Fibroblast of lung (primary cell): ENCODE measurements at places on chromosomes 6 and 20. TPM values are rescaled to one million over a fixed set of nuclear protein-coding genes. Genes with fewer than 3 reads are reported as not detected.

The GSTA2 gene
- not detected in 2 replicates for polyA plus RNA-seq

GRCh38 chr20:17895641-17896171 lies 72.9 kb downstream of the SNX5 start:
- DNase-seq: no peak

DNA sequence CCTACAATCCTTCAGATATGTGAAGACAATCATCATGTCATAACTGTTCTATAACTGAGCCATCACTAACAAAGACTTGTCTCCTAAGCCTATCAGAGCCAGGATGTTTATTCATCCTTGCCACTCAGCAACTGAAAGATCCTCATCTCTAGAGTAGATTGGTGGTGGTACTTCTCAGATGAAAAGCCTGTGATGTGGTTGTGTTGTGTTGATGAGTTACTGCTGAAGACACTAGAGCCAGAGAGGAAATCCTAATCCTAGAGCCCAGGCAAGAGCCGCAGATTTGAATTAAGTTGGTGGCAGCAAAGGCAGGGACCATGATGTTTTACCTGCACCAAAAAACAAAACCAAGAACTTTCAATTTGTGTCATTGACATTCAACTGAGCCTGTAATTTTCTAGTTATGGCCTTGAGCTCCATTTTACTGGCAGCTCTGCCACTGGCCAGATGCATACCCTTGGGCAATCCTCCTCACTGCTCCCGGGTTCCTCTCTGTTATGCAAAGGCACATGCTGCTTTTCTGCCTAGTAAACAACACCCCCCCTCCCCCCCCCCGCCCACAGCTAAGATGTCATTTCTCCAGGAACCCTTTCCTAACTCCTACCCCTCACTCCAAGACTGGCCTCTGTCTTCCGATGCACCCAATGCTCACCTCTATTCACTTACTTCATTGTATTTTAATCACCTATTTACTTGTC lies 50.2 kb upstream of the REV3L start:
- DNase-seq: no peak

The UNC5CL gene
- 0.01 TPM in 1 of 2 replicates, not detected in the other for polyA plus RNA-seq

DNA sequence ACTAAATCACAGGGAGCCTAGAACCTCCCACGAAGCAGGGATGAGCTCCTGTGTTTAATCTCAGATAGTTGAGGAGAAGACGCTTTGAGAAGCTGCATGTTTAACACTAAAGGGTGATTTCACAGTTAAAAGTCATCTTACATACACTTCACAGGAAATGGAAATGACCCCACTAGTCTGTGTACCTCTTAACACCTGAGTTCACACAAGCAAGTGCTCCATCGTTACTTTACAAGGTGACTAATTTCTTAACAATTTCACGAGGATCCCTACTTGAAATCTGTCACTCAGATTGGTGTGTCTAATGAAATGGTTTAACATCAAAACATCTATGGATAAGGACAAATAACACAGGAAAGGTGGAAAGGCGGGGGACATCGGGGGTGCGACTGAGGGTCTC lies 93.8 kb upstream of the RPS6KA2 start:
- DNase-seq: no peak

- DNase-seq: no peak
These were observed 187.6 kb upstream of the RIMS1 start for GRCh38 chr6:71698702-71699101.

- DNase-seq: no peak
These were observed 113.6 kb upstream of the SLC22A16 start for GRCh38 chr6:110589865-110590513.

The POPDC3 gene
- polyA plus RNA-seq: 18.1 and 18.6 TPM in 2 replicates

GRCh38 chr6:102813489-102814275 lies 1420.2 kb downstream of the GRIK2 start:
- no peak for DNase-seq

The FBXO5 gene
- polyA plus RNA-seq: 11.7 and 26.1 TPM in 2 replicates

The LY6G5B gene
- polyA plus RNA-seq: 2.8 and 2.9 TPM in 2 replicates

DNA sequence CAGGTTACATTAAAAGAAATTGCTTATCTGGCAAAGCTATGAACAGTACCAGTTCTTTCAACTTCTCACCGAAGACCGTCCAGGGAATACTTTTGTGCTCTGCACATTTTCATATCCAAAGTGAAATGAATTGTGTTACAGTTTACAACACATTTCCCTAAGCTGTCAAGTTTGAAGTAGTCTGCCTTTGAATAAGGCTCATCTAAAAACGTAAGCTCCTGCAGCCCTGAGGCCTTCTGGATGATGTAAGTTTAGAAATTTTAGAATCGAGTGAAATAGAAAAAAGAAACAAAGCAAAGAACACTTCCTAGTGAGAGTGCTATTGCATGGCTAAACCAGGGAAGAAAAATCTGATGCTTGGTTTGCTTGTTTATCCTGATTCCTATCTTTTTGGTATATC lies 653.8 kb downstream of the MMUT start:
- no peak for DNase-seq

DNA sequence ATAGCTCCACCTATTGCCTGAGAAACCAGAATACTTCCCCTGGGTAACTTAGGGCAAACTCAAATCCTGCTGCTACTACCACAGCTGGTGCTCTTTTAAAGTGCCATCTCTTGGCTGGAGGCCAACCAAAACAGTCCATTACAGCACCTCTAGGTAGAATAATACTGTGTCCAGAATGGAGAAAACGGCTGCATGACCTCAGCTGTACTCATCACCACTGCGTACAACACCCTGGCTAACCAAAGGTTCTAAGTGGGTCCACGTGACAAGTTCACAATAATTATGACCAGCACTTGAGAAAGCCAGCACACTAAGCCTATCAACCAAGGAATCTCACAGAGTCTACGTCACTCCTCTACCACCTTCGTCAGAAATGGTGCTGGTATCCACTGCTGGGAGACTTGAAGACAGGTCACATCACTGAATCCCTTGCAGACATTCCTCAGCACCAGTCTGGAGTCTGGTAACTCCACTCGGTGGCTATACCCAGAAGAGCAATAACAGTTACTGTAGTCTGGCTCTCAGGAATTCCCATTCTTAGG lies 40.9 kb upstream of the PKIB start:
- no peak for DNase-seq

The HELZ2 gene
- 3.3 and 6.2 TPM in 2 replicates for polyA plus RNA-seq

The PRPF6 gene
- 28.2 and 40.5 TPM in 2 replicates for polyA plus RNA-seq

The CDH4 gene
- polyA plus RNA-seq: 6.8 and 8.7 TPM in 2 replicates

DNA sequence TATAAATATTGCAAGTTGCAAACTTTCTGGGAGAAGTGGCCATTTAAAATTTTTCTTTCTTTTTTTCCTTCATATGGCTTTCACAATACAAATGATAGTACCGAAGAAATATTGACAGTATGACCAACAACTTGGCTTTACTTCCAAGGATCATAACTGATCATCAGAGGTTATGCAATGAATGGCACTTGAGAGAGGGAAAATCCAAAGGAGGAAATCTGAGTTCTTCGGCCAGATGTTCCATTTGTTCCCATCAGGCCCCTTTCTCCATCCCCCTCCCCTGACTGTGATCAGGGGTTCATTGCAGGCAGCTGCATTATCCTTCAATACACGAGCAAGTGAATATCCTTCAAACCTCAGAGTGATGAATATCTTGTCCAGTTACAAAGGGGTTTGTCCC lies 130.0 kb upstream of the UST start:
- peak; percentile 63 for DNase-seq

The UTRN gene
- 37.8 and 43.9 TPM in 2 replicates for polyA plus RNA-seq

DNA sequence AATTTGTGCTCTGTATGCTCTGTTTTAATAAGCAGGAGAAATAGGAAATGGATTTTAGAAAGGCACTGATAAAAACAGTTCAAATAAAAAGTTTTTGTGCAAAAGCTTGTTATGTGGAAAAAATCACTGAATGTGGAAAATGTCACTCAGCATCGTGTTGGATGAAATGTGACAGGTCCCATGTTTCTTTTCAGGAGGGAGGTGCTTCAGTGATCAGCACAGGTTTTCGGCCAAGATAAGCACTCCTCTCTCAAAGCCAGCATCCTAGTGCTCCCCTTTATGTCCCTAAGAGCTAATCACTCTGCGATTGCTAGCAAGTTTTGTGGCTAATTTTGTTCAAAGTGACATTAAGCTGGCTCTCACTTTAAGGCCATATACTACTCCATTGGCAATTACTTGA lies 12.0 kb downstream of the UBE3D start:
- DNase-seq: no peak

The IPCEF1 gene
- 0.03 and 0.46 TPM in 2 replicates for polyA plus RNA-seq

The IL17F gene
- not detected in 2 replicates for polyA plus RNA-seq

DNA sequence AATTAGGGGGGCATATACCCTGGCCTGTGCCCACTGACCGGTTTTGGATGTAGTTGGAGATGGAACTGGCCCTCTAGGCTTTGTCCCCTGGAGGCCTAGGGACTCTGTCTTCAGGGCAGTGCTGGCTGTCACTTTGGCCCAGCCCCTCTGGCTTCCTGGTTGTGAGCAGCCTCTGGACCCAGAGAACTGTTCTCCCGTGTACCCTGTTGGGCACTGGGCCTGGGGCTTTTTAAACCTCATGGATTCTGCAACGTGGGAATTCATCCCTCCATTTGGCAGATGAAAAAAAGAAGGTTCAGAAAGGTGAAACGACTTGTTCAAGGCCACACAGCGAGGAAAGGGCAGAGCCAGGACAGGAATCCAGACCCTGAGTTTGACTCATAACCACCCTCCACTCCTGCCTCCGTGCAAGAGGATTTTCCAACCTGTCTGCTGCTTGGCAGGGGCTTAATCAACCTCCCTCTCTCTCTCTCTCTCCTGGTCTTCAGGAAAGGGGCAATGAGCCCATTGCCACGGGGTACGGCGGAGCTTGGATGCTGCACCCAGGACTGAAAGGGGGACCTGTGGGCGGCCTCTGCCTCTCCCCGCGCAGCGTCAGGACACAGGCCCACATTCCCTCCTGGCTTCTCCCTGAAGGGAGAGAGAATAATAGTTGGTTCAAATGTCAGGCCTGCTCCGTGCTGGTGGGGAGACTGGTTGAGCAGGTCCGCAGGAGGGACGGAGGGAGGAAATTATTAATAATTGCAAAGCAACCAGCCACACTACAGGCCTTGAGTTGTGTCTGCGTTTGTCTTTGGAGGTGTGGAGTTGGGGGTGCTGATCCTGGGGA lies 56.0 kb downstream of the CEBPB start:
- no peak for DNase-seq

DNA sequence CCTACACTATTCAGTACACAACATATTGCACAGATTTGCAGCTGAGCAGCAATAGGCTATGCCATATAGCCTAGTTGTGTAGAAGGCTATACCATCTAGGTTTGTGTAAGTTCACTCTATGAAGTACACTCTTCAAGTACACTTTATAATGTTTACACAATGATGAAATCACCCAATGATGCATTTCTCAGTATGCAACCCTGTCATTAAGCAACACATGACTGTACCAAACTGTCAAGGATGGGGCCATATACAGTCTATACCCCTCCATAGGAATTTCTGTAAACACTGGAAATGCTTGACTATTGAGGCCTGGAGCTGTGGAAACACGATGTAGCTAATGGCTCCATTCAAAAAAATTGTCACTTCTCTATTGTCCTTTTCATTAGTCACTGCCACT lies 535.4 kb downstream of the EPM2A start:
- peak; percentile 64 for DNase-seq

DNA sequence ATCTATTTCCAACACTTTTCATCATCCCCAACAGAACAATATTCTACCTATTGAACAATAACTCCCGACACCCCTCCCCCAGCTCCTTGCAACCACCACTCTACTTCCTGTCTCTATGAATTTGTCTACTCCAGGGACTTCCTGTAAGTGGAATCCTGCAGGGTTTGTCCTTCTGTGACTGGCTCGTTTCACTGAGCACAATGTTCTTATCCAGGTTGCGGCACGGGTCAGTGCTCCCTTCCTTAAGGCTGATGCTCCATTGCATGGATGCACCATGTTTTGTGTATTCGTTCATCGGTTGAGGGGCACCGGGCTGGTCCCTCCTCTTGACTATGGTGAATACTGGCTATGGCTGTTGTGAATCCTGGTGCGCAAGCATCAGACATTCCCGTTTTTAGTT lies 163.2 kb downstream of the TBXT start:
- no peak for DNase-seq

DNA sequence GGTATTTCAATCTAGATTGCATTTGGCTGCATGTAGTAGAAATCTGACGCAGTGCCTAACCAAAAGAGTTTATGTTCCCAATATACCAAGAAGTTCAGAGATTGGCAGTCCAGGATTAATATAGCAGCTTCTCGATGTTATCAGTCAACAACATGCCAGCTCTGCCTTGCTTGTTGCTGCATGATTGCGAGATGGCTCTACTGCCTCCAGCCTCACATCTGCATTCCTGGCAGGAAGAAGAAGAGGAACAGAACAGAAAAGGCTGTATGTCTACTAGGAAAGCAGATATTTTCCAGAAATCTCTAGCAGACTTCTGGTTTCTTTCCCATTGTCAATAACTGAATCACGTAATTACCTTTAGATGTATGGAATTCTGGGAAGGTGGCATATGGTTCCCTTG lies 60.8 kb downstream of the SLC35D3 start:
- no peak for DNase-seq

- DNase-seq: peak; percentile 97
These were observed at the start of gene PDSS2 for GRCh38 chr6:107459283-107460082. Gene PDSS2, minus strand, starts transcription at chr6:107459564. Its CDS starts 279 bp downstream, at chr6:107459285.

DNA sequence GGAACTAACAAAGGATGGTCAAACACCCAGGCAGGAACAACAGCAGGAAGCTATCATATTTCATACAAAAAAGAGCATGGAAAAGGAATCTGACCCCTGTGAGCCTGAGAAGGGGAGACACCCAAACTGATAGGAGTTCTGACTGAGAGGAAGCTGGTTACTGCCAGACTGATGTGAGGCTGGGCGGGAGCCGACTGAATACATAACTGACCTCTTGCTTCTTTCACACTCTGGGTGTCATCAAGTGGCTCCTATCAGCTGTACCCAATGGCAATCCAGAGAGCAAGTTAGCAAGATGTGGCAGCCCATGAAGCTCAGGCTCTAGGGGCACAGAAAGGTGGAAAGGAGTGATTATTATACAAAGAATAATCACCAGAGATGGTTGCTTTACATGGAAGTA lies 795.1 kb upstream of the HS3ST5 start:
- DNase-seq: no peak

The SPEF1 gene
- 0.06 and 0.07 TPM in 2 replicates for polyA plus RNA-seq

DNA sequence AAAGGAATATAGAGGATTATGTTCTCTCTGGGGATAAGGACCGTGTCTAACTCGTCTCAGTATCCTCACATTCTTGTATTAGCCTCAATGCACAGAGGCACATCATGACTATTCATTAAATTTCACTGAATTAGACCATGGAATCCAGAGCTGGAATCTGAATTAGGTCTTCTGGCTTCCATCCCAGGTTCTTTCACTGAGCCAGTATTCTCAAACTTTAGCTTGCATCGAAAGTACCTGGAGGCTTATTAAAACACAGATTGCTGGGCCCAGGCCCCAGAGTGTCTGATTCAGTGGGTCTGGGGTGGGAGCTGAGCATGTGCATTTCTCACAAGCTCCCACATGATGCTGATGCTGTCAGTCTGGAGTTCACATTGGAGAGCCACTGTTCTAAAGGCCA lies 142.0 kb downstream of the UST start:
- DNase-seq: no peak
